ENCODE measurements at places on chromosomes 2 and 18.

- H3K4me1 ChIP-seq: no peaks in the 10 kb centered on the region
- no peak overlapping the region for H3K27ac ChIP-seq
- H3K4me3 ChIP-seq: no peak overlapping the region
These were observed 38.6 kb downstream of the MLPH start for GRCh38 chr2:237525559-237526157.

- H3K4me3 ChIP-seq: no peak overlapping the region
- no peaks in the 10 kb centered on the region for H3K4me1 ChIP-seq
- DNase-seq: no peak
- no peaks in the 10 kb centered on the region for H3K36me3 ChIP-seq
- H3K27ac ChIP-seq: no peak overlapping the region
These were observed 703.0 kb downstream of the TMEM182 start for GRCh38 chr2:103464831-103465230.

GRCh38 chr2:10345813-10346212 lies 43.1 kb downstream of the HPCAL1 start:
- H3K36me3 ChIP-seq: peaks cover 5% of the 10 kb centered on the region
- peaks cover 64% of the 10 kb centered on the region for H3K4me1 ChIP-seq
- DNase-seq: no peak

DNA sequence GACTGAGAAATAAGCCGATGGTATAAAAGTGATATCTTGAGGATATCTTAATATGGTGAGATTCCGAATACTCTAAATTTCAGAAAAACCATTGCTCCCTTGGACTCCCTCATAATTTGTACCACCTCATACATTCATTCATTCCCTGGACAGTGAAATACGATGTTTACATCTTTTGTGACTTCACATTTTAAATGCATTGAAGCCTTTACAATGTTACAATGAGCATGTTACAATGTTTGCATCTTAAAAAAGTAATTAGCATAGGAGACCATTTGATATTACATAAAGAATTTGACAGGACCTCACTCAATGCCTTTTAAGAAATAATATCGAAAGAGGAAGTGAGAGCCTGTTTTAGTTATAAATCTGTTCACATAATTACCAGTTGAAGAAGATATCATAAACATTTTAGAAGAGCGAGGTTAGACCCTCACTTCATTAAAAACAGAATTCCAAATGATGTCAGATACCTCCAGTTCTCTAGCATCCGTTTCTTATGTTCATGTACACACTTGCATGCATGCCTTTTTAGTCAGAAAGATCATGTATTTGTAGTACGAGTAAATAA lies 372.0 kb downstream of the ARHGAP15 start:
- no peak overlapping the region for H3K4me3 ChIP-seq
- H3K27me3 ChIP-seq: no peaks in the 10 kb centered on the region

- no peak overlapping the region for H3K27ac ChIP-seq
- no peaks in the 10 kb centered on the region for H3K27me3 ChIP-seq
- DNase-seq: no peak
- H3K4me1 ChIP-seq: peaks cover 2% of the 10 kb centered on the region
- H3K4me3 ChIP-seq: no peak overlapping the region
These were observed 64.8 kb downstream of the SMAD7 start for GRCh38 chr18:48885924-48886400.

GRCh38 chr2:46163098-46163430 lies 134.1 kb upstream of the EPAS1 start:
- no peaks in the 10 kb centered on the region for H3K27me3 ChIP-seq
- no peak overlapping the region for H3K27ac ChIP-seq
- H3K4me1 ChIP-seq: no peaks in the 10 kb centered on the region
- no peaks in the 10 kb centered on the region for H3K36me3 ChIP-seq

DNA sequence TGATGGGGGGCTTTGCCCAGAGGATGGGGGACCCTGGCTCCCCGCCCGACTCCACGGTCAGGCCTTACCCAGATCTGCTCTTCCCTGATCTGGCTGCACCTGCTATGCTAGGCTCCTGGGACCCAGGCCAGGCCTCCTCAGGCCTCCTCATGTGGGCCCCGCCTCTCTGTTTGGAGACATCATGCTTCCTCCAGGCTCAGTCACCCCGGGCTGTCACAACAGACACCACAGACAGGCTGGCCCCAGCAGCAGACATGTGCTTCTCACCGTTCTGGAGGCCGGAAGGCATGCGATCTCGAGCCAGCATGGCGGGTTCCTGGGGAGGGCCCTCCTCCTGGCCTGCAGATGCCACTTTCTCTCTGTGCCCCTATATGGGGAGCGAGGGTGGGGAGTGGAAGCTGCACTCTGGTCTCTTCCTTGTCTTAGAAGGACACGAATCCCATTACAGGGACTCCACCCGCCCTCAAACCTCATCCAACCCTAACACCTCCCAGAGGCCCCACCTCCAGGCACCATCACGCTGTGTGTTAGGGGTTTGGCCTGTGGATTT lies 10.8 kb upstream of the NEU4 start:
- no peaks in the 10 kb centered on the region for H3K27me3 ChIP-seq
- H3K36me3 ChIP-seq: no peaks in the 10 kb centered on the region
- DNase-seq: no peak

DNA sequence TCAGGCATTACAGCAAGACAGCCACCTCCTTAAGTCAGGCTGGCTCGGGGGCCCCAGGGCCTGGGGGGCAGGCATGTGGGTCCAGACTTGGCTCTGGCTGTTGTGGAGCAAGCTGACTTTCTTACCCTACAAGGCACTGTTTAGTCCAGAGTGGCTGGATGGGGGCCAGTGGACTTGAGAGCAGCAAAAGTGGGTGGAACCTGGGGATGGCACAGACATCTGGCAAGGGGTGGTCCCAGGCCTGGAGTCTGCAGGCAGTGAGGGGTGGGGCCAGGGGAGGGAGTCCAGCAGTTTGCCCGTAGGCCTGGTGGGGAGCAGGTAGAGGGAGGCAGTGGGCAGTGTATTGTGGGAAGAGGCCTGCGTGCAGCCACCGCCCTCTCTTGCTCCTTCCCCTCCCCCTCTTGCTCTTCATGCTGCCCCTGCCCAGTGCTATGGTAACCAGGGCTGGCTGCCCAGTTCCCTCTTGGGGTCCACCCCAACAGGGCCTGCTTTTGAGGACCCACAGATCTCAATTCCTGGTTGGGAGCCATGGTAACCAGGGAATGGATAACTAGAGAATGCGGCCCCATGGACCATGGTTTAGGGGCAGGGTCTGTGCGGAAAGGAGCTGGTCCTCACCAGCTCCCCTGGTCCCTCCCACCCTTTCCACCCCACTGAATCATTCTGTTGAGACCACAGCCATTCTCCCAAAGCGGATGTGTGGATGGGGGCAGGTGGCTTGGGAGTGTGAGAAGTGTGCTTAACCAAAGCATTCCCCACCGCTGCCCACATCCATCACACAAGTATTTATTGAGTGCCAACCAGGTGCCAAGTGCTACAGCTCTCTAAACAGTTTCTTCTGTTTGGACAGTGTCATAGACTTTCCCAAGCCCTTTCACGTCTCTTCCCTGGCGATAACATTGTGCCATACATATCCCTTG lies 19.3 kb downstream of the SPEG start:
- no peak overlapping the region for H3K4me3 ChIP-seq
- DNase-seq: no peak
- peaks cover 3% of the 10 kb centered on the region for H3K4me1 ChIP-seq
- no peak overlapping the region for H3K27ac ChIP-seq

All from CD4-positive, alpha-beta T cell (primary cell).